Stimulated activated CD4-positive, alpha-beta T cell treated with anti-CD3 and anti-CD28 coated beads, TNF-alpha, amount 100 ng/mL, for 1 hour (primary cell): ENCODE measurements at places on chromosomes 6 and 20.

GRCh38 chr6:82511546-82511945, 147.9 kb downstream of the TPBG start:
- no peak for DNase-seq

GRCh38 chr6:9225441-9225871, 790.1 kb upstream of the SLC35B3 start:
- DNase-seq: no peak

DNA sequence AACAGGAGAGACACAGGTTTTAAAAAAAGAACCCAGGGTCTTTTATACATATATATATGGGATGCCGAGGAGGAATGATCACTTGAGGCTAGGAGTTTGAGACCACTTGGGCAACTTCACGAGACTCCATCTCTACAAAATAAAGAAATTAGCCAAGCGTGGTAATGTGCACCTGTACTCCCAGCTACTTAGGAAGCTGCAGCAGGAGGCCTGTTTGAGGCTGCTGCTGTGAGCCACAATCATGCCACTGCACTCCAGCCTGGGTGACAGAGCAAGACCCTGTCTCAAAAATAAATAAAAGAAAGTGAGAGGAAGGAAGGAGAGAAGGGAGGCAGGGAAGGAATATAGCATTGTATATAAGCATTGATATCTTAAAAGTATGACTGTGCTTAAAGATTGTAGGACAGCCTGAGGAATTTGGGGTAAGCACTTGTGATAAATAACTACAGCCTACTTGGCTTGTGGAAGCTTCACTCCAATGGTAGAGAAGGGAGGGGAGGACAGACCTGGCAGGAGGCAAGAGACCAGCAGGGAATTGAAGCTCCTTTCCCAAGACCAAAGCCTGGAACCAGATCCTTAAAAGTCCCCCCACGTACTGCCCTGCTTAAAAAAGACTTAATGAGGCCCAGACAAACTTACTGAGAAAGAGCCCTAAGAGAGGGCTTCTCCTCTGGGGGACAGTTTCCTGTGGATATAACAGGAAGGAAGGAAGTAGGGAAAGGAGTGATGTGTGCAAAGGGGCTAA, 2.5 kb upstream of the SNTA1 start:
- DNase-seq: no peak

- no peak for DNase-seq
These were observed 305.4 kb downstream of the UTRN start for GRCh38 chr6:144590532-144590931.

GRCh38 chr20:37777988-37778659, 84.3 kb downstream of the CTNNBL1 start:
- no peak for DNase-seq

- DNase-seq: no peak
These were observed 594.5 kb upstream of the MAP3K7 start for GRCh38 chr6:91181416-91181815.

DNA sequence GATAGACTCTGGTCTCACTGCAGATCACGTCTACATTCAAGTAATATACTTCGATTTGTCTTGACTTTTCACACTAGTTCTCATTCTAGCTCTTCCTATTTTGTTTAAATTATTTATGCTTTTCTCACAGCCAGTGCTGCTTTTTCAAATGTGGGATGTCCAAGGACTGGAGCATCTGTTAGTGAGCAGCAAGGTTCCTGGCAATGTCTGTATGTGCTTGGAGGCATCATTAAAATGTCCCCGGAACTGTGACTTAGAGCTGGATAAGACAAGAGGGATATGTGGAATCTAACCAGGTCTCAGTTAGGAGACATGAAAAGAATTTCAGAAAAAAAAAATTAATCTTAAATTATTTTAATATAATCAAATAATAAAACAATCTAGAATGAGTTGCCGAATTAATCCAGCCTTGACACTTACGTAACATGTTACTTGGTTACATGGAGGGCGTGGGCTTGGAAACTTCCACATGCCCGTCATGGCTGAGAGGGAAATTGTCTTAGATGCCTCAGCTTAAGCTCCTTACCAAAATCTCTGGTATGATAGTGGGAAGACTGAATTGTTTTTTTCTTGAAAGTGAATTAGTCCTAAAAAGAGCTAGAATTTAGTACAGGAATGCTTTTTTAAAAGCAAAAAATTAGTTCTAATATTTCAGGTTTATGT, 21.4 kb upstream of the CARMIL1 start:
- no peak for DNase-seq

- no peak for DNase-seq
These were observed 944.8 kb upstream of the CITED2 start for GRCh38 chr6:140319209-140319608.

DNA sequence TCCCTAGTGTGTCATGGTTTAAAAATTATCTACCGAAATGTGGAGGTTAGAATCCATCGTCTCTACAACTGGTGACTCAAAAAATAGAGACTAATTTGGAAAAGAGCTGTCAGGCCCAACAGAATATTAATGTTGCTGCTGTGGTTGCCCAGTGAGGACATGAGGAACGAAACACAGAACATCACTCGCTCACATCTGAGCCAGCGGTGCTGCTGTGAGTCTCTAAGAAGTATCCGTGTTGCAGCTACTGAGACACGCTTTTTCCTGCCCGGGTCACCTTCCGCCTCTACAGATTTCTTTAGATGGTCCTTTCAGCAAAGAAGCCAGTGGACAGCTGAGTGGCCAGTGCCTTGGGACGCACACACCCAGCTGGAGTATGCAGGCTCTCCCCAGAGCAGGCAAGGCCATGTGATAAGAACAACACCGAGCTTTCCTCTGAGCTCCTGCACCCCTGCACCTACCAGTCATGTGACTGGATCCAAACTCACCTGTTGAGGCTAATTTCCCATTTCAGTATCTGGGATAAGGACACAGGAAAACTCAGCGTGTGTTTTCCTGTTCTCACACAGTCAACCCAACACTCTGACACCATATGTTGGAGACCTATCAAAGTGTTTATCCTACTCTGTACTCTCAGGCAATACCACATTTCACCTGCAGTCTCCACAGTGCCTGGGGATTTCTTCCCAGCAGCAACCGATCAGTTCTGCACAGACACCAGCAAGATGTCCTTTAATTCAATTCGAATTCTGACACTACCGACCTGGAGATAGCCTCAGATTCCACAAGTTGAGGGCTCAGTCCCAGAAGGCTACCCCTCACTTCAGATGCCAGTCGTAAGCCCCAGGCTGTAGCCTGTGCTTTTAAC, 119.0 kb upstream of the RPS6KA2 start:
- no peak for DNase-seq

GRCh38 chr20:64049060-64049877, at the start of gene SOX18:
TSS of gene SOX18 (minus strand) at chr20:64049639. CDS start at chr20:64049516, 123 bp downstream.
- no peak for DNase-seq

- no peak for DNase-seq
These were observed 29.4 kb downstream of the TIAM2 start for GRCh38 chr6:155024391-155025027.

GRCh38 chr6:159038914-159039884, 5.6 kb downstream of the TAGAP start:
- no peak for DNase-seq

DNA sequence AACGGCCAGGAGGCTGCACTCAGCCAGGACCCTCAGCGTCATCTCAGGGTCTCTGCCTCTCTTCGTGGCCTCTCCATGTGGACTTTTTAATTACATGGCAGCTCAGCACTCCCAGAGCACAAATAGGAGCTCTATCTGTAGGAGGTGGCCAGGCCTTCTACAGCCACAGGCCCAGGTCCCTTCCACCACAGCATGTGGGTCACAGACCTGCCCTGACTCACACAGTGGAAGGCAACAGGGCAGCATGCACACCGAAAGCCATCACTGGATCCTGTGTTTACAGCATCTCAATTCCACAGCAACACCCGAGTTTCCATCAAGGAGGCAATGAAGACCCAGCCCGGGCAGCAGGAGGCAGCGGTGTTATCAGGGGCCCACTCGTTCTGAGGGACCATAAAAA, 65.8 kb upstream of the CD93 start:
- DNase-seq: no peak

DNA sequence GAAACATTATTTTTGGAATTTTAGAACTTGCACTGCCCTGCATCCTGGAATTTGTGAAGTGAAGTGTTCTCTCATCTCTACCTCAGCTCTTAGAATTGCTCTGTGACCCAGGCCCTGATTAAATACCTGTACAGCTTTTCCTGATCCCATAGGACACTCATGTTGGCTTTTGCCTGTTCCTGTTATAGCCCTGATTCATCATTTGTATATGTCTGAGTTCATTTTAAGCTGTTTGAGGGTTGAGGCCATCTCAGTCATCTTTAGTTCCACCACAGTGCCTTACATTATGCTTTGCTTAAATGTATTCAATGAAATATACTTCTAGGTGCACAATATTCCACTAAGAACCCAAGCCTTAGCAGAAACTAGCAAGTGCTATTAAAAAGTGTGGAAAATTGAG, 26.4 kb downstream of the ZFAND3 start:
- no peak for DNase-seq

- no peak for DNase-seq
These were observed 167.5 kb downstream of the VEGFA start for GRCh38 chr6:43937236-43938177.

DNA sequence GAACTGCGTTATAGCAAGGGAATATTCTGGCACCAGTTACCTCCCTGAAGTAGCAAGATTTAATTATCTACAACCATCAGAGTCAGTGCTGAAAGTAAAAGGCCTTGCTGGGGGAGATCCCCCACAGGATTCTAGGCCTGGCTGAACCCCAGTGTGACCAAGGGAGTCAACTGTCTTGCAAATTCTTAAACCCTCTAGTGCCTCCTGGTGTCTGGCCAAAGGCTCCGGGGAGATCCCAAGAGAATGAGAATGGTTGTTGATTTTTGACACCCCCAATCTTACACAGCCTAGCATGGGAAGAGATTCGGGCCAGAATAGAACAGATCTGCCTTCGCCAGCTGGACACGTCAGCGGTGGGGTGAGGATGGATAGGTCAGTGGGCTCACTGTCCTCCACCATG, 179.4 kb downstream of the ERMARD start:
- no peak for DNase-seq

- DNase-seq: no peak
These were observed 38.7 kb upstream of the CNKSR3 start for GRCh38 chr6:154549179-154549578.

DNA sequence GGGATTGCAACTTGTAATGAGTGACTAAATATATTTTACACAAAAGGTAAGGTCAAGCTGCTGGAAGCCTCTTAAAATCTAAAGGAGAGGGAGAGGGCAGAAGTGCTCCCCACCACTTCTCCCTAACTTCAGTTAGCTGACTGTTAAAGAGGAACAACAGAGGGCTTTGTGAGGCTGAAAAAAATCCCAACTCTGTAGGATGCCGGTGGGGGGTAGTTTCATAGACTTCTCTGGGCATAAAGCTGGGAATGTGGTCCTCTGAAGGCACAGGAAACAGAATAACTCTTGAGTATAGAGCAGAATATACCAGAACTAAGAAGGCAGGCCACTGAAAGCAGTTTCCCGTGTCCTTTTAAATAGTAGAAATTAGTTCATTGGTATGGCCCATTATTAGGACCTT, 71.6 kb downstream of the KIF6 start:
- no peak for DNase-seq

- no peak for DNase-seq
These were observed 69.0 kb upstream of the STXBP5 start for GRCh38 chr6:147135211-147135681.
